ENCODE measurements at places on chromosomes 13 and 19.

DNA sequence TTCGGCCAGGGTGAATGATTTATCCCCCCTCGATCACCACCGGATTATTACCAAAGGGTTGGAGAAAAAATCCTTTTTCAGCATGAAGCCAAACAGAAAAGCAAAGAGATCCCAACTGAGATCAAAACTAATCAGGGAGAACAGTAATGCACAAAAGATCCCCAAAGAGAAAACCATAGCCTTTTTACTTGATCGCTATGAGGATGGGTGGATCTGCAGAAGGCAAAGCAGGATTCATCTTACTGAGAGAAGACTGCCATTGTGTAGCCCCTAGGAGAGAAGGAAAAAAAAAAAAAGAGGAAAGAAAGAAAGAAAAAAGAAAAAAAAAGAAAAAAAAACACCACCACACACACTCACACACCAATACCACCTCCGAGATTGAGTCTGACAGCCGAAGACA, at the start of gene FGF14:
TSS of gene FGF14 (minus strand) at position 283 of the 400 bp plus-strand sequence.
- DNase-seq: no peak

DNA sequence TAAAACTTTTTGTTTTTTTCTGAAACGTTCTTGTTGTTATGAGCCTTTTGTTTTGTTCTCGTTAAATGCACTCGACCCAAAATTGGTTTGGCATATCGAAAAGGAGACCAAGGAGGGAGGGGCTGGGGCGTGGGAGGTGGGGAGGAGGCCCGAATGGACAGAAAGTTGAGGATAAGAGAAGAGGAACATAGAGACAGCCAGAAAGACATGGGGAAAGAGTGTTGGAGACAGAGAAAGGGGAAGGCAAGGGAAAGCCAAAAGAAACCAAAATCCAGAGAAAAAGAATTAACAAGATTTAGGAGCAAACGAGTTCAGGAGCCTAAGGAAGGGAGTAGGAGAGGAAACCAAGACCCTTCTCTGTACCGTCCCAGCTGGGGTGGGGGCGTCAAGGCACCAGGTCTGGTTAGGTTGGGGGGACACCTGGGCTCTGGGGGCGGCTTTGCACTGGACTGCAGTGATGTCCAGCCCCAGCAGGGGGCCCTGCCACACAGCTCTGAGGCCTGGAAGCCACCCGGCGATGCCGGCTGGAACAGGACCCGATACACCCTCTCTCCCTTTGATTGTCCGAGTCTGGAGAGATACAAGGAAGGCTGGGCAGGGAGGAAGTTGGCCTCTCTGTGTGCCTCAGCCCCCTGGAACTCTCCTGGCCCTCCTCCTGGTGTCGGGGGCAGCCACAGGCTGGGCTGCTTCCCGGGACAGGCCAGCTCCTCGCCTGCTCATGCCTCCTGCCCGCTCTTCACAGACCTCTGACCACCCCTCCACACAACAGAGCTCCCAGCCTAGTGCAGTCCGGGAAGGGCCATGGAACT, 11.6 kb upstream of the ASF1B start:
- DNase-seq: peak; percentile 66

- peak; percentile 14 for DNase-seq
These were observed 87.7 kb downstream of the SGCG start for GRCh38 chr13:23268441-23268840.

GRCh38 chr13:44012910-44013757, 133.4 kb downstream of the LACC1 start:
- no peak for DNase-seq

DNA sequence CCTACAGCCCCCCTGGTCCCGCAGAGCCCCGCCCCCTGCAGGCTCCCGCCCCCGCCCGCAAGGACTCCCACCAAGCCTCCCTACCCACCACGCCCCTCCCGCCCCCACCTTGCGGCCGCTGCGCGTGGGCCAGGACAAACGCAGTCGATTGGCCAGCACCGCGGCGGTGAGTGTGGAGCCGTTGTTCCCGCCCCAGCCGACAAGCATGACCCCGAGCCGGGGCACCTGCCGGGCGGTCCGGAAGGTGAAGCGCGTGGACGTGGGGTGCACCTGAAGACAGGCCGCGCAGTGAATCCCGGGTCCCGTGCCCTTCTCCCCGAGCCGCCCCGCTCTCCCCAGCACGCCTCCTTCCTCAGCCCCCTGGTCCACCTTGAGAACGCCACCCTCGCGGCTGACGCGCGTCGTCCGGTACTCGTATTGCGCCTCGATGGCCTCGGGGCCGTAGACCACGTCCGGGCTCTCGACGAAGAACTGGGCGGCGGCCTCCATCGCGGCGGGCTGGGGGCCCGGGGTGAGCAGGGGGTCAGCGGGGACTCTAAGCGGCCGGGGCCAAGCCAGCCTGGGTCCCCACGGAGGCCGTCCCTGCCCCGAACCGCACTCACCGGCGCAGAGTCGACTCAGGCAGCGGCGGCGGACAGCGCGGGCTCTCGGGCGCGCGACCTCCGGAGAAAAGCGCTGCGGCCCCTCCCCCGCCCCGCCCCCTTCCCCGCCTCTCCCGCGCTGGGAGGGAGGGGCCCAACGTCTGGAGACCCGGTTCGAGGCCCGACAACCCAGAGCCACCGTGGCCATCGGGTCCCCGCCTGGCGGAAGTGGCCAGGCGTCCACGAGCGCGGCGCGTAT, at the start of gene ISYNA1:
TSS of gene ISYNA1 (minus strand) at position 643 of the 840 bp plus-strand sequence. CDS start at position 489, 154 bp downstream.
- peak; percentile 40 for DNase-seq

DNA sequence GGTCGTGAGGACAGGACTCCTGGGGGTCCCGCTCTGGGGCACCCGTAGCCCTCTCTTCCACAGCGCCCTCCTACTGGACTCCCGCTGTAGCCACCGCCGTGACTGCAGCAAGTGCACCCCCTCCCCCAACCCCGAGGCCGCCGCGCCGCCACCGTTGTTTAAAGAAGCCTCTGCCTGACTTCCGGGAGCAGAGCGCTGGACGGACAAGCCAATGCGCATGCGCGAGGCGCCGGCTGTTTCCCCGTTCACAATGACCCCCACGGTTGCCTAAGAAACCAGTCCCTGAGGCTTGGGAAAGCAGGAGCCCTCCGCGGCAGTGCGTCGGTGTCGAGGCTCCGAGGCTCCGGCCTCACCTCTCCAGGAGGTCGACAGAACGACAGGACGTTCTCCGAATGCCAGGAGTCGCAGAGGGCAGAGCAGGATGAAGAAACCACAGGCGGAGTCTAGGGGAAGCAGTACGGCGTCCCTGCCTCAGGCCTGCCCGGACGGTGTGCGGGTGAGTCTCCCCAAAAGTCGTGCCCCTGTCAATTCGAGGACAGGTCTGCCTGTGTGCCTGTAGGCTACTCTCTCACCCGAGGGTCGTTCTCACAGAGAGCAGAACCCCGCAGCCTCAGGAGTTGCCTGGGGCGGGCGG, 70.5 kb upstream of the ZNF420 start:
- peak; percentile 48 for DNase-seq

DNA sequence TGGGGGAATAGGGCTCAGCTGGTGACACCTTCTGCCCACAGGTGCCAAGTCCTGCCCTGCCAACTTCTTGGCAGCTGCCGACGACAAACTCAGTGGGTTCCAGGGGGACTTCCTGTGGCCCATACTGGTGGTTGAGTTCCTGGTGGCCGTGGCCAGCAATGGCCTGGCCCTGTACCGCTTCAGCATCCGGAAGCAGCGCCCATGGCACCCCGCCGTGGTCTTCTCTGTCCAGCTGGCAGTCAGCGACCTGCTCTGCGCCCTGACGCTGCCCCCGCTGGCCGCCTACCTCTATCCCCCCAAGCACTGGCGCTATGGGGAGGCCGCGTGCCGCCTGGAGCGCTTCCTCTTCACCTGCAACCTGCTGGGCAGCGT, 2.1 kb downstream of the P2RY11 start:
- DNase-seq: no peak

- peak; percentile 72 for DNase-seq
These were observed 15.7 kb downstream of the PLIN3 start for GRCh38 chr19:4851551-4852290.

- no peak for DNase-seq
These were observed 660.4 kb upstream of the KLF12 start for GRCh38 chr13:74794582-74794981.

- DNase-seq: peak; percentile 86
These were observed 3.7 kb downstream of the SNRPA start for GRCh38 chr19:40754611-40755247.

DNA sequence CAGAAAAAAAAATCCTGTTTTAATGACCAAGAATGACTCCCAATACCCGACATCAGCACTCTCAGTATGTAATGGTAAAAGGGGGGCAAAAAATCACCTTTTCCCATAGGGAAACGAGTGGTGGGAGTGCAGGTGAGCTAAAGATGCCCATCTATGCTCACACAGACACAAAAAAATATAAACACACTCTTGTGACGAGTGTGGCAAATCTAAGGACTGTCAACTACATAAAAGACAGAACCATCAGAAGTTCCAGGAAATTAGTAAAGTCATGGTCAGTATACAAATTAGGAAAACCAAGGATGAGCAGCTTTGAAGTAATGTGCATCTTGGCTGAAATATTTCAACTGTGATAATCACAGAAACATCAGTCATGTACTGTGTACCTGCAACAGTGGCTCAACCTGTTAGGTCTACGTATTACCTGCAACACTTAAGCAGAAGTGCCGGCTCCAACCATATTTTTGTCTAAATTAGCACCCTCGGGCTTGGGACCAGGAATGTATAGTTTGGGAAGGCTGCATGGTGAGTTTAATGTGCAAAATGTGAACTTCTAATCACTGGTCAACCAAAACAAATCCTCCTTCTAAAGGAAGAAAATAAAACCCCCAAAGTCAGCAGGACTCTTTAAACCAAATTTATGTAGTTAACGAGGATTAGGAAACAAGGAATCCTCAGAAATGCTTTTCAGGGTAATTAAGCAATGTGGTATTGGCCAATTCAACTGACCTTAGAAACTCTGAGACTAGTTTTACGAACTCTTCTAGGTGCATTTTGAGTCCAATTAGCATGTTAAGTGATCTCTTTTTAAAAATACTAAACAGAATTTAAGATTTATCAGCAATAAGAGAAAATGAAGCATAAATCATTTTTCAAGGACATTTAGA, 24.3 kb downstream of the ANKRD10 start:
- no peak for DNase-seq

DNA sequence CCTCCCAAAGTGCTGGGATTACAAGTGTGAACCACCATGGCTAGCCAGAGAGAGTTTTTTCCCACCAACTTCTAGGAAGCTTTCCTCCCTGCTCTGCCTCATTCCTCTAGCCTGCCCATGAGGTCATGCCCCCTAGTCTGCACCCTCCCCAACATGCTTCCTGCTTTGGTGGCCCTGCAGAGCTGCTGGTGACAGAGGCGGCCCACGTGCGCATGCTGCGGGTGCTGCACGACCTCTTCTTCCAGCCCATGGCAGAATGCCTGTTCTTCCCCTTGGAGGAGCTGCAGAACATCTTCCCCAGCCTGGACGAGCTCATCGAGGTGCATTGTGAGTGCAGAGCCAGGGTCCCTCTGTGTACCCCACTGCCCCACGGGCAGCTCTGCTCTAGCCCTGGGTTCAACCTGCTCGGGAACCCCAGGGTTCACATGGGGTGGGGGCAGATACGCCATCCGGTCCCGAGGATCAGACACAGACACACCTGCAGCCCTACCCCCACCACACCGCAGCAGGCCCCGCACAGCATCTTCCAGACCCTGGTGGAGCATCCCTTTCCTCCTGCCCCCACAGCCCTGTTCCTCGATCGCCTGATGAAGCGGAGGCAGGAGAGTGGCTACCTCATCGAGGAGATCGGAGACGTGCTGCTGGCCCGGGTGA, 18.9 kb downstream of the ARHGEF1 start:
- no peak for DNase-seq

DNA sequence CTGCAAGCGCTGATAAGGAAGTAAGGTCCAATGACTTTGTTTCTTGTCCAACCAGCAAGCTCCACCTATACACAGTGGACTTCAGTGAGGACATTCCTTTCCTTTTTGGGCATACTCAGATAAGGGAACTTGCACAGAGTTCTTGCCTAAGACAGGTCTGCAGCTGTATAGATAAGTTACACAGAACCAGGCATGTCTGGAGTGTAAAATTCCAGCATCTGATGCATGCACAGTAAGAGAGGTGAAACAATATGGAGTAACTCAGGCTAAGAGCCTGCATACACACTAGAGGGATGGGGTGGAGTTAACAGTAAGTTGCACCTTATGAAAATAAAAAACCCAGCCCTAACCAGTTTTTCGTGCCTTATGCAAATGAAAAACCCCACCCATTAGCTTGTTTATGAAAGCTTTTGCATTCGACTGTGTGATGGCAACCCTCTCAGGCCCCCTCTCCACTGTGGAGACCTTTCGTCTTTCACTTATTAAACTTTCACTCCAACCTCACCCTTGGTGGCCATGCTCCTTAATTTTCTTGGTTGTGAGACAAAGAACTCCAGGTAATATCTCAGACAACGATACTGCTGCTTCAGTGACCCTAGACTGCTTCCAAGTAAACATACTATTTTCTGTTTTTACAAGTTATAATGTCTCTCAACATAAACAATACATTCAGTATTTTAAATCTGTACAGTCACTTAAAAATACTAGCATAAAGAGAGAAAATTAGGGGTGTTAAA, 2859.0 kb upstream of the PCDH20 start:
- DNase-seq: no peak

DNA sequence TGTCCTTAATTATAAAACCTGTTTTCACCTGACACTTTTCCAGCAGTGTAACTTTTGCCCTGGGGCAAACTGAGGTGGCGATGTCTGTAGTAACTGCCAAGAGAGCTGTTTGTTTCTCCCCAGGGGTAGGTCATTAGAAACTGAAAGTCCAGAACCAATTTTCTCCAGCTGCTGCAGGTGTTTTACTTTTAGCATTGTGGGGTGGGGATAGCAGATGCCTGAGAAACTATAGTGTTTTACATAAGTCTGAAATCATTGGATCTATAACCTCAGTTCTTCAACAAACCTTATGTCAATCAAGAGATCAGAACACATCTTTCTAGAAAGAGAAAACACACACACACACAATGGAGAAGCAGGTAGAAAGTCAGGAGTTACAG, 92.7 kb downstream of the LHFPL6 start:
- no peak for DNase-seq

DNA sequence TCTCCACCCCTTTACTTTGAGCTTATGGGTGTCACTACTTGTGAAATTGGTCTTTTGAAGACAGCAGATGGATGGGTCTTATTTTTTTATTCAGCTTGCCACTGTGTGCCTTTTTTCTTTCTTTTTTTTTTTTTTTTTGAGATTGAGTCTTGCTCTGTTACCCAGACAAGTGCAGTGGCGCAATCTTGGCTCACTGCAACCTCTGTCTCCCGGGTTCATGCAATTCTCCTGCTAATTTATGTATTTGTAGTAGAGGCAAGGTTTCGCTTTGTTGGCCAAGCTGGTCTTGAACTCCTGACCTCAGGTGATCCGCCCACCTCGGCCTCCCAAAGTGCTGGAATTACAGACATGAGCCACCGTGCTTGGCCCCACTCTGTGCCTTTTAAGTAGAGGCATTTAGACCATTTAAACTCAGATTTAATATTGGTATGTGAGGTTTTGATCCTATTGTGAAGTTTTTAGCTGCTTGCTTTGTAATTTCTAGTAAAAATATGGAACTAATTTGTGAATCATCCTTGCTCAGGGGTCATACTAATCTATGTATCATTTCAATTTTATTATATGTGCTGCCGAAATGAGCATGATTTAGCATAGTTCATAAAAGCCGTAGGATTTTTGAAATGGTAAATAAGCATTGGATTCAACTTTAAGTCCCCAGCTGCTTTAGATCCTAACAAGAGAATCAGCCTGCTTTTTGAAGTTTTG, 584.5 kb downstream of the SLITRK1 start:
- no peak for DNase-seq
